ENCODE measurements at places on chromosomes 13 and 19. TPM values are rescaled to one million over a fixed set of nuclear protein-coding genes. Genes with fewer than 3 reads are reported as not detected.

CEBPA gene
- 10.2 TPM for total RNA-seq

C19orf85 gene
- not detected for total RNA-seq

AXL gene
- total RNA-seq: 112 TPM

FXYD5 gene
- 196 TPM for total RNA-seq

LILRA2 gene
- not detected for total RNA-seq

EDDM13 gene
- not detected for total RNA-seq

ZBTB32 gene
- total RNA-seq: not detected

KIR2DL1 gene
- total RNA-seq: not detected

SRRM5 gene
- 0.79 TPM for total RNA-seq

NOTCH3 gene
- total RNA-seq: 8.9 TPM

FBXO27 gene
- total RNA-seq: 4.4 TPM

POSTN gene
- total RNA-seq: 0.05 TPM

ZNF66 gene
- not detected for total RNA-seq

RASGRP4 gene
- not detected for total RNA-seq

IZUMO4 gene
- 0.51 TPM for total RNA-seq

ACP4 gene
- total RNA-seq: not detected

CEACAM7 gene
- total RNA-seq: 0.14 TPM

TTC9B gene
- total RNA-seq: 0.25 TPM

SYNE4 gene
- total RNA-seq: 0.28 TPM

CD37 gene
- not detected for total RNA-seq

C19orf67 gene
- total RNA-seq: not detected

ZNF98 gene
- total RNA-seq: not detected

GPC6 gene
- total RNA-seq: 6.4 TPM

MEX3D gene
- 10.7 TPM for total RNA-seq

AMH gene
- 24.5 TPM for total RNA-seq

TMEM238 gene
- 10.0 TPM for total RNA-seq

KISS1R gene
- total RNA-seq: 0.31 TPM

MEIS3 gene
- 41.9 TPM for total RNA-seq

KLK2 gene
- total RNA-seq: not detected

LENG9 gene
- 7.0 TPM for total RNA-seq

PROSER3 gene
- 30.3 TPM for total RNA-seq

Measured in A549 treated with Mapracorat at 1 μM for 4 hours (cell line).